ENCODE measurements at places on chromosomes 2 and 18.
A peak's percentile ranks its signal among the peaks of the same experiment; 100 is the strongest.

- DNase-seq: no peak
These were observed 588 bp upstream of the FOXI3 start for GRCh38 chr2:88452980-88453582.

DNA sequence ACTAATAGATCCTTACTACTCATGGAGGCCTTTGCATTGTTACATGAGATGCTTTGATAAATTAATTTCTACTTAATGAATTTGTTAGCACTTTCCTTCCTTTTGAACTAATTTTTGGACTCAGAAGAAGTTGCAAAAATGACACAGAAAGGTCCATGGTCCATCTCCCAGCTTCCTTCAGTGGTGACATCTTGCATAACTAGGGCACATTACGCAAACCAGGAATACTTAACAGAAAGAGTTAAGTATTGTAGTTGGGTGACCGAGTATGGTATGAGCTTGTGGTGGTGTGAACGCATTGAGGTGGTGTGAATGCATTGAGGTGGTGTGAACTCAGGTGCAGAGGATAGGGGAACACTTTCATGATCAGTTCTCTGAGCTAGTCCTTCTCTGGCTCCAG lies 151.1 kb upstream of the TWIST2 start:
- DNase-seq: no peak

DNA sequence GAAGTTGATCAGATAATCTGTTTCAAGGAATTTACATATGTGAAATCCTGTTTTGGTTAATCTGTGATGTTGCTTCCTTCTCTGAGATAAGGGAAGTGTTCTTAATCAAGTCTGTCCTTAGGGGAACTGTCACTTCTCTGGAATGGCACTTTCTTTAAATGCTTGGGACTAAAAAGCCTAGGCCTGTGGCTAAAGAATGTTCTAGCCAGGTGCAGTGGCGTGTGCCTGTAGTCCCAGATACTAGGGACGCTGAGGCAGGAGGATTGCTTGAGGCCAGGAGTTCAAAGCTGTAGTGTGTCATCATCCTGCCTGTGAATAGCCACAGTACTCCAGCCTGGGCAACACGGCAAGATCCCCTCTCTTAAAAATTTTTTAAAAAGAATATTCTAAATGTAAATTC lies 217.6 kb upstream of the SIX3 start:
- DNase-seq: no peak

DNA sequence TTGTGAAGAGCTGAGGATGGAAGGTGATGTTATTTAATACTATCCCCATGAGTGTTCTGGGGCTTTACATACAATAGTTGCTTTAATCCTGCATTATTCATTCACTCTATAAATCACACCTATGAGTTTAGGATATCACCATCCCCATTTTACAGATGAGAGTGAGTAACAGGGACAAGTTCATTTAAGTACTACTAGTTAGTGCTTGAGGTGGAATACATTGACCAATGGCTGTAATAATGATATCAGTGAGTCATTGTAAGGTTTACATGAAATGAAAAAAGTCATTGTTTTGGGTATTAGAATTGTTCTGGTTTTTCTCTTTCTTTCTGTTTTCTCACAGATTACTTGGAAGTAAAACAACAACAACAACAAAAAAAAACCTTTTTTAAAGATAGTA lies 42.5 kb downstream of the TANC1 start:
- DNase-seq: no peak

- DNase-seq: no peak
These were observed 2.5 kb upstream of the DNAJC10 start for GRCh38 chr2:182713601-182714000.

- DNase-seq: no peak
These were observed 100.1 kb upstream of the APCDD1 start for GRCh38 chr18:10354241-10354811.

DNA sequence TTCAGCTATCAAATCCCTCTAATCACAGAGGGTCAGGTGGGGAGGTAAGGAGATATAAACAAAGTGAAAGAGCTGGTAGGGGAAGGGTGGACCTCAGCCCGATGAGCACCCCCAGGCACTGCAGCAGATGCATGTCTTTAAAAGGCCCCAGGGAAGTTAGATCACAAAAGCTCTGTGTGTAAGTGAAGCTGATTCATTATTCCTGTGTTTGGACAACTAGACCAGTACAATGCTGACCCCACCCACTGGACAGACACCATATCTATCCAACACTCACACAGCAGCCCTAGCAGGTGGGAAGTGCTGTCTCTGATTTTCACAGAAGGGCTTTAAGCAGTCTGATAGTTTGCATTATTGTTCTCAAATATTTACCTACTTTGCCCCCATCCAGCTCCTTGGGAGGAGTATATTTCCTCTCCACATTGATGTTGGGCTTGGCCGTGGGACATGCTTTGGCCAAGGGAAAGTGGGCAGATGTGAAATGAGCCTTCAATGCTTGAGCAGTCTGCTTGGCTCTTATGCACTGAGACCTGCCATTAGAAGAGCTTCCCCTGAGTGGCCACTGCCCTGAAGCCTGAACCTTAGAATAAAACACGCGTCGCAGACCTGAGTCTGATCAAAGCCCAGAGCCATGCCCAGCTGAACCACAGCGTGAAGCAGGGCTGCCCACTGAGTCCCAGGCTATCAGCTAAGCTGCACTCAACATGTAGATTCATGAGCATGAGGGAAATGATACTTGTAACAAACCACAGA lies 111.4 kb downstream of the COPS8 start:
- no peak for DNase-seq

- DNase-seq: no peak
These were observed 25.1 kb upstream of the ATRAID start for GRCh38 chr2:27186613-27187345.

- DNase-seq: no peak
These were observed 75.2 kb upstream of the GALNT5 start for GRCh38 chr2:157182204-157182709.

DNA sequence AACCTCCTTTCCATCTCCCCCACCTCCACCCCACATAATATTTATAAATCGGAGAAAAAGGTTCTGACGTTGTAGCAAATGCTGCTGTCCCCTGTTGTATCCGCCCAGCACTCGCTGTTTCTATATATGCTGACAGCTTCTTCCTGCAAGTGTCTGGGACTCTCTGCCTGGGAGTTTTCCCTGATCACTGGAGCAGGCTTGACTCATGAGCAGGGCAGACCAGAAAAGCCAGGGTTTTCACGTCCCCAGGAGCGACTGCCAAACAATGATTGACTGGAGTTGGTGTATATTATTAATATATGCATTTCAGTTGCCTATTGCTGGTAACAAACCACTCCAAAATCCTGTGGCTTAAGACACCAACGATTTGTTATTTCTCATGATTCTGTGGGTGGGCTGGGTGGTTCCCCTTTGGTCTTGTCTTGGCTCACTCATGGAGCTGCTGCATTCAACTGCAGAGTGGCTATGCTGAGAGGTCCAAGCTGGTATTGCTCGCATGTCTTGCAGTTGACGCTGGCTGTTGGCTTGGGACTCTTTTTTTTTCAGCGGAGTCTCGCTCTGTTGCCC lies 21.2 kb upstream of the ASXL2 start:
- DNase-seq: no peak

GRCh38 chr2:240353086-240353798 lies 82.2 kb upstream of the GPC1 start:
- no peak for DNase-seq

- peak; percentile 72 for DNase-seq
These were observed 30.3 kb downstream of the TNS1 start for GRCh38 chr2:217972490-217972889.

- DNase-seq: no peak
These were observed 668.7 kb downstream of the SLC4A3 start for GRCh38 chr2:220296174-220296573.

DNA sequence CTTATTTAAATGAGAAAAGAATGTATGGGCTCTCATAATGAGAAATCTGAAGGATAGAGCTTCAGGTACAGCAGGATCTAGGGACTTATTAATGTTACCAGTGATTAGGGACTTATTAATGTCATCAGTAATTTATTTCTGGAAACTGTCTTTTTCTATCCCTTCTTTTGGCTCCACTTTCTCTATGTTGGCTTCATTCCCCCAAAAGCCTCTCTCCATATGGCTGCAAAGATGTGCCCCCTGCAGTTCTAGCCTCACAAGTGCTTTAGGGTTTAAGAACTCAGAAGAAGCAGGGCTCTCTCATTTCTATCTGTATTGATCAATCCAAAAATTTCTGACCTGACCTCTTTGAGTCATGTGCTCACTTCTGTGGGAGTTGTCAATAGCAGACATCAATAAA lies 480.9 kb downstream of the TXNL1 start:
- DNase-seq: no peak

DNA sequence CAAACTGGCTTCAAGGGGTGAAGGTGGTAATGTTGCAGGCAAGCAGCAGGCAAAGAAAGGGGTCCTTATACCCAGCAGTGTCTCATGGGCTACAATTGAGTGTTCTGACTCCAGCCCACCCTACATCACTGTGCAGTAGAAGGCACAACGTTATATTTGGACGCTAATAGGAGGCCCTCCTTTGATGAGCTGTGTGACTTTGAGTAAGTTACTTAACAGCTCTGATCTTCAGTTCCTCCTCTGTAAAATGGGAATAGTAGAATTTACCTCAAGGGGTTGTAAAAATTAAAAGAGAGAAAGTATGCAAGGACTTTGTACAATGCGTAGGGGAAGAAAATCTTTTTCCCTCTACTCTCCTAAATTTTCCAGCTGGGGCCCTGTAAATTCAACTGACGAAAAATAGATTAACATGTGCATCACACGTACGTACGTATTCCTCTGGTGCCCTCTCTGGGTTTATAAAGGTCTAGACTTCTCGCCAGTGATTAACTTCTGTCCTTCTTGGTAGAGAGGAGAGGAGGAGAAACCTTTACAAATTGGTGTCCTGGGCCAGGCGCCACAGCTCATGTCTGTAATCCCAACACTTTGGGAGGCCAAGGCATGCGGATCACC lies 57.6 kb upstream of the REL start:
- no peak for DNase-seq

GRCh38 chr18:35252466-35252865 lies 11.6 kb downstream of the ZNF397 start:
- DNase-seq: no peak

- no peak for DNase-seq
These were observed 81.9 kb upstream of the TXNDC2 start for GRCh38 chr18:9803698-9804516.

- DNase-seq: no peak
These were observed 35.8 kb upstream of the NOSTRIN start for GRCh38 chr2:168766600-168766999.

DNA sequence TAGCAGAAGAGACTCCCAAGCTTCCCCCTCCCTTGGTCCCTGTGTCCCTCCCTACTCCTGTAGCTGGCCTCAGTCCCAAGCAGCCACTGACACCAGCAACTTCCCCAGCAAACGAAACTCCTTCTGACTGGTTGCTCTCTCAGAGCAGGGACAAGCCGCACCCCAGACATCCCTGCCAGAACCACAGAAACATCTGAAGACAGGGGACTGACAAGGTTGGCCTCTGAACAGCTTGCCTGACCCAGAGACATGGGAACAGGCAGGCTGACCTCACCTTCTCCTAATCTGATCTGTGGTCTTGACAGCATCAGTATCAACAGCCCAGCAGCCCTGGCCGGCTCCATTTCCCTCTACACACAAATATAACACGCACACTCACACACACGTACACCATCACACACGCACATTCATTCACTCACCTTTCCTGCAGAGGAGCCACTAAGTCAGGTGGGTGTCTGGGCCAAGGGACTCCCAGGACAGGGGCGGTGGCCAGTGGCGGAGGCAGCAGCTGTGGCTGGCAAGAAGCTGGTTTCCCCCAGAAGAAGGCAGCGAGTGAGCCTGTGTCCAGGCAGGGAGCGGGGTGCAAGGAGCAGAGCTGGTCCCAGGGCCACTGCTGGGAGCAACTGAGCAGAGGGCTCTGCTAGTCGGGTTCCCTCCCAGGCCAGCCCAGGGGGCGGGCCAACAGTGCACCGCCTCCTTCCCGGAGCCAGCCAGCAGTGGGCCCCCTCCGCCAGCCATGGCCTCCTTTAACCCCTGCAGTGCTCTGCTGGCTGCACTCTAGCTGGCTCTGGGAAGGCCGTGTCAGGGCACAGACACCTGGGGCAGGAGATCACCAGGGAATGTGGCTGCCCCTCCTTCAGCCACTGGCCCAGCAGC lies 59.1 kb downstream of the TNS1 start:
- DNase-seq: peak; percentile 92

DNA sequence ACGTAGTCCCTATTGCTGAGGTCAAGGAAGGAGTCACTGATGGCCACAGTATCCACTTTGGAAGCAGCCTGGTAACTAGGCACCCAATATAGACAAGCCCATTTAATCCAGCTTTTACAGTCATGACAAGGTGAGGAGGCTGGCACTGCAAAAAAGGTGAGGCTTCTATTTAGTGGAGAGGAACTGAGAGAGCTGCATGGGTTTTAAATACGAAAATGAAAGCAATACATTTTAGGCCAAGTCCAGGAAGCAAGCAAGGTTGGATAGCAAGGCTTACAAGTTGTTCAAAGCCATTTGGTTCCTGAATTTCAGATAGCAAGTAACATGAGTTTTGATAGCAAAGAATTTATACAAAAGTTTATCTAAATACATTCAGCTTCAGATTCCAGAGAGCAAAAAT lies 80.4 kb downstream of the SGPP2 start:
- no peak for DNase-seq

GRCh38 chr2:104444392-104444791 lies 409.5 kb upstream of the POU3F3 start:
- no peak for DNase-seq

DNA sequence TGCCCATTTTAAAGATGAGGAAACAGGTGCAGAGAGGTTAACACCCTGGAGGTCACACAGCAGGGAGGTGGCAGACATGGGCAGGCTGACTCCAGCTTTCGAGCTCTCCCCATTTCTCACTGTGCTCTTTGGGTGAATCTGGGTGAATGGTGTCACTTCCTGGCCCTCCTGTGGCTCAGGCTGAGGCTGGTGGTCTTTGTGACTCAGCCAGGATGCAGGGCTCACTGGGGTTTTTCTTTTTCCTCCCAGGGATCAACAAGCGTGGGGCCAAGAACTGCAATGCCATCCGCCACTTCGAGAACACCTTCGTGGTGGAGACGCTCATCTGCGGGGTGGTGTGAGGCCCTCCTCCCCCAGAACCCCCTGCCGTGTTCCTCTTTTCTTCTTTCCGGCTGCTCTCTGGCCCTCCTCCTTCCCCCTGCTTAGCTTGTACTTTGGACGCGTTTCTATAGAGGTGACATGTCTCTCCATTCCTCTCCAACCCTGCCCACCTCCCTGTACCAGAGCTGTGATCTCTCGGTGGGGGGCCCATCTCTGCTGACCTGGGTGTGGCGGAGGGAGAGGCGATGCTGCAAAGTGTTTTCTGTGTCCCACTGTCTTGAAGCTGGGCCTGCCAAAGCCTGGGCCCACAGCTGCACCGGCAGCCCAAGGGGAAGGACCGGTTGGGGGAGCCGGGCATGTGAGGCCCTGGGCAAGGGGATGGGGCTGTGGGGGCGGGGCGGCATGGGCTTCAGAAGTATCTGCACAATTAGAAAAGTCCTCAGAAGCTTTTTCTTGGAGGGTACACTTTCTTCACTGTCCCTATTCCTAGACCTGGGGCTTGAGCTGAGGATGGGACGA lies 13.2 kb downstream of the ITM2C start:
- DNase-seq: no peak

DNA sequence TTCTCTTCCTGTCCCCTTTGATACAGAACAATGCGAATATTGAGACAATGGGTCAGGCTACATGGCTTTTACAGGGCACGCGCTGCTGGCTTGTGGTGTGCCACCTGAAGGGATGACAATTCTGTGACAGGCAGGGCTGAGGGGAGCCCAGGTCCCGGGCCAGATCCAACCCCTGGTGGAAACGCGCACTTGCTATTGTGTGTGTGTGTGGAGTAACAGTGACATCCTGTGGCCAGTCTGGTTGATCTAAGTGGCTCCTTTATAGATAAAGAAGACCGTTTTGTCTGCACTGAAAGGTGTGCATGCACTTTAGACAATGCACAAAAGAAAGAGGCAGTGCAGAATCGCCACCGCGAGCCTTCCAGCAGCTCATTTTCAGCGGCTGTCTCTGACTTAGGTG lies 273.6 kb downstream of the HRH4 start:
- no peak for DNase-seq
